ENCODE measurements at places on chromosomes 6 and 20.
A peak's percentile ranks its signal among the peaks of the same experiment; 100 is the strongest.

- DNase-seq: no peak
- no peaks in the 10 kb centered on the region for H3K27me3 ChIP-seq
- no peak overlapping the region for H3K27ac ChIP-seq
- no peaks in the 10 kb centered on the region for H3K36me3 ChIP-seq
These were observed 610.9 kb upstream of the AGPAT4 start for GRCh38 chr6:161884782-161885181.

GRCh38 chr6:3364391-3364790 lies 92.5 kb downstream of the SLC22A23 start:
- peaks cover 29% of the 10 kb centered on the region for H3K4me1 ChIP-seq
- no peak overlapping the region for H3K4me3 ChIP-seq
- no peaks in the 10 kb centered on the region for H3K27me3 ChIP-seq

- DNase-seq: no peak
- H3K27me3 ChIP-seq: no peaks in the 10 kb centered on the region
- no peak overlapping the region for H3K4me3 ChIP-seq
- H3K4me1 ChIP-seq: no peaks in the 10 kb centered on the region
- H3K27ac ChIP-seq: no peak overlapping the region
These were observed 530.4 kb upstream of the BTBD3 start for GRCh38 chr20:11387189-11387754.

DNA sequence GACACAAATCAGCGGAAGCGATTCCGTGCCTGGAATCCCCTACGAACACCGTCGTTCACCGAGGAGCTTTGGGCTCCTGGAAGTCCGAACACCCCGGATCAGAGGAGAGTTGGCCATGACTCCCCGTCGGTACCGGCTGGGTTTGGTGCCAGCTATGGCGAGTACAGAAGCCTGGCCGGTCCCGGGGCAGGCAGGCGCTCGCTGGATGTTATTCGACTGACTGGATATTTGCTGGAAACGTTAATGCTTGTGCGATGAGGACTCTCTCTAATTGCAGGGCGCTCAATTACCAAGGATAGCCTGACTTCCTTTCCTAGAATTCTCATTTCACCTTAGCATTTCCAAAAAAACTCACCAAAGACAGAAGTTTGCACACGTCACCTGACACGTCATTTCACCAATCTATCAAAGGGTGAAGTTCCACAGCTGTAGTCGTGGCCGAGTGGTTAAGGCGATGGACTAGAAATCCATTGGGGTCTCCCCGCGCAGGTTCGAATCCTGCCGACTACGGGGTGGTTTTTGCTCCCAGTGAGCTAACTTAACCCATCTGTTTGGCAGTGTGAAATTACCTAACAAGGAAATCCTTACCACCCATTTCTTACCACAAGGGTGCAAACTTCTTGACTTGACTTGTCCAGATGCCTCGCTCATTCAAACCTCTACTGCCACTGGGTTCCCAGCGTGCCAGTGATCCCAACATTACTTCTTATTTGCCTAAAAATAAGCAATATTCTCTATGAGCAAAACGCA lies 22.7 kb upstream of the ZNF184 start:
- no peaks in the 10 kb centered on the region for H3K36me3 ChIP-seq
- peaks cover 57% of the 10 kb centered on the region for H3K27me3 ChIP-seq
- no peaks in the 10 kb centered on the region for H3K4me1 ChIP-seq

DNA sequence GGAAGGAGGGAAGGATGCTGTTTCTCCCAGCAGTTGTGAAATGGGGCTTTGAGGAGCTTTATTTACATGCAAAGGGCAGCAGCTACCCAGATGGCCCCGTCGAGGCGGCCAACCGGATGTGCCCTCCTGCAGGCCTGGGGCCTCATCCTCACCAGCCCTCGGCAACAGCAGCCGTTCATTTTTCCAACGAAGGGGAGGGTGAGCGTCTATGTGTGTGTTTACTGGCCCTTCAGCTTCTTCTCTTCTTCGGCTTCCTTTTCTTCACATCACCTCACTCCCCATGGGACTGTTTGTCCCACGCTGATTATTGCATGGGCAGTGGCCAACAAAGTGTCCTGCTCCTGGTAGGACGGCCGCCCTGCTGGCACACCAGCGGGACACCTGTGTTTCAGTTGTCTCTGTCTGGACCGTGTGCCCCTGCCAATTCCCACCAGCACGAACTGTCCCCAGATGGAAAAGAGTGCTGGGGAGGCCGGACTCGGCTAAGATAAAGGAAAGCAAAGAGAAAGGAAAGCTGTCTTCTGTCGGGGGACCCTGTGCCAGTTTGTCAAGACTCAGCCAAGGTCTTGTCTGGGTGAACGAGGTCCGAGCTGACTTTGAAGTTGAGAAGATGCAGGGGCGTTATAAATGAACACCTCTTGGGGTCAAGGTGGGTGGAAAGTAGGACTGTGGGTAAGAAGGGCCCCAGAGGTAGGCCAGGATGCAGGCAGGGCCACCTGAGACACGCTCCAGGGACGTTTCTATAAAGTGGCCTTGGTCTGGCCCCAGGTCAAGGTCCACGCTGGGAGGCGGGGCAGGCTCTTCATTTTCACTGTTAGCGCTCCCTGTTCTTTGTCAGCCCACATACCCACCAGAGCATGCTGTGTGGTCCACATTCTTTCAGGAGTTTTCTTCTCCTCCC lies 57.0 kb downstream of the FAM50B start:
- H3K4me1 ChIP-seq: peaks cover 51% of the 10 kb centered on the region
- no peak overlapping the region for H3K4me3 ChIP-seq

GRCh38 chr6:144104898-144105487 lies 9.6 kb upstream of the SF3B5 start:
- no peaks in the 10 kb centered on the region for H3K4me1 ChIP-seq
- no peak overlapping the region for H3K4me3 ChIP-seq
- no peaks in the 10 kb centered on the region for H3K36me3 ChIP-seq
- H3K27ac ChIP-seq: no peak overlapping the region
- H3K27me3 ChIP-seq: peaks cover 3% of the 10 kb centered on the region

DNA sequence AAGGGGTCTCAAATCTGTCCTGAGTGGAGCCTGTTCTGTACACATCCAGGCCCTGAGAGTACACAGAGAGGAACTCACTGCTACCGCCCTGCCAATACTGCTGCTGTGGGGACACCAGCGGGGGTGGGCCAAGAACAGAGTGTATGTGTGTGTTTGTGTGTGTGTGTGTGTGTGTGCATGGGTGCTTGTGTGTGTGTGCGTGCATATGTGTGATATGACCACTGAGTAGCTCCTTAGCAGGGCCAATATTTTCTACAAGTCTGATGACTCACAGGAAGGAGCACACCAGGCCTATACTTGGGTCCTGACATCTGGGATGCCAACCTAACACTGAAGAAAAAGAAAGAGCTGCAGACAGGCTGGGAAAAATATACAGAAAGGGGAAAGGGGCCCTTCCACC lies 1.4 kb downstream of the RAET1E start:
- no peak for DNase-seq
- H3K4me1 ChIP-seq: peaks cover 10% of the 10 kb centered on the region
- no peaks in the 10 kb centered on the region for H3K27me3 ChIP-seq
- no peak overlapping the region for H3K4me3 ChIP-seq

GRCh38 chr20:33167859-33168258 lies at the start of gene BPIFA2:
BPIFA2 (plus strand) TSS chr20:33168159; CDS start chr20:33169146, 987 bp downstream.
- no peaks in the 10 kb centered on the region for H3K27me3 ChIP-seq
- no peak within 1 kb of the TSS for H3K4me3 ChIP-seq
- no peaks in the 10 kb centered on the region for H3K4me1 ChIP-seq
- DNase-seq: no peak
- H3K27ac ChIP-seq: no peak within 1 kb of the TSS

- H3K27me3 ChIP-seq: no peaks in the 10 kb centered on the region
- H3K36me3 ChIP-seq: peaks cover 35% of the 10 kb centered on the region
- peaks cover 28% of the 10 kb centered on the region for H3K4me1 ChIP-seq
- H3K27ac ChIP-seq: no peak overlapping the region
- DNase-seq: peak; percentile 72
These were observed 19.2 kb downstream of the MRPS18A start for GRCh38 chr6:43668151-43669028.

DNA sequence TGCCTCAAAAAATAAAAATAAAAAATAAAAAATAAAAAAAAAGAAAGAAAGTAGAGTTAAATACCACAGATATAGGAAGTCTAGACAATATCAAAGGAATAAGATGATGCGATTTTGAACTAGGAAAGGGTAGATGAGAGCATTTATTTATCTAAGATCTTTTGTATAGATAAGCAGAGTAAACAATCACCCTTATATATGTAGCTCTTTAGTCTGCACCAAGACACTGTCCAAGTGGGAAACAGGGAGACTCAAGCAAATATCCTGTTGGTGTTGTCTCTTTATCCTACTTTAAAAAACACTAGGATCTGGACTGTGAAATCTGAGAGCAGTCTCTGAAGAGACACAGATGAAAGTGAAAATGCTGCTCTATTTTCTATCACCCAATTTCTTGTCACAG lies 587.0 kb upstream of the FLRT3 start:
- H3K27me3 ChIP-seq: no peaks in the 10 kb centered on the region
- H3K4me3 ChIP-seq: no peak overlapping the region

DNA sequence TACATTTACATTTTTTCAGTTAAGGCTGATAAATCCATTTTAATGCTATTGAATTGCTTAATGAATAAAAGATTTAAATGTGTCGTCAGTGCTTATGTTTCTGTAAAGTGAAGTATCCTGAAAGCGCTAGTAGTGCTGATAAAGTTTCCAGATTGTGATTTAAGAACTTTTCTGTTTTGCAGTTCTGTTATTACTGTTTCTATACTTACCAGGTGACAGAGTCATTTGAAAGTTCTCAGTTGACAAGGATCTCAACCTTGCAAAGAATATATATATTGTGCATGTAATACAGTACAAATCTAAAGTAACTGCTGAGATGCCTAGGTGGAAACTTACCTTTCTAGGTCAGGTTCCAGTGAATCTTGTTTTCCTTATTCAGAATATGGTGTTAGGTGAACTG lies 201.8 kb downstream of the ARID1B start:
- no peaks in the 10 kb centered on the region for H3K36me3 ChIP-seq
- H3K27me3 ChIP-seq: no peaks in the 10 kb centered on the region
- no peak for DNase-seq
- H3K4me3 ChIP-seq: no peak overlapping the region

GRCh38 chr6:89215391-89215790 lies 1.8 kb downstream of the GABRR1 start:
- H3K27ac ChIP-seq: no peak overlapping the region
- H3K36me3 ChIP-seq: no peaks in the 10 kb centered on the region
- no peak overlapping the region for H3K4me3 ChIP-seq
- H3K4me1 ChIP-seq: no peaks in the 10 kb centered on the region

DNA sequence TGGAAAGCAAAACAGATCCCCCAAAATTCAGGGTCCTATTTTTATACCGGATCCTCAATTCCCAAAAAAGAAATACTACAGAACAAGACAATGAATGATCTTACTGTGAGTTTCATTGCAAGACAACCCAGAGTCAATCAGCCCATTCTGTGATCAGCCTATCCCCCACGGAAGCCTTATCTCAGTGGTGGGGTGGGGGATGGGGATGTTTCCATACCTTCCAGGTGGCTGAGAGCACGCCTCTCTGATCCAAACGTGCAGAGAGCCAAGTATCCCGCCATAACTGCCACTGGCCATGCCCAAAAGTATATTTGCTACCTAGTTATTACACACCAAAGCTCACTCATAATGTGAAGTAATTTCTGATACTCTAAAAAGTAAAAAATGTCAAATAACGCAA lies 15.1 kb downstream of the WFDC2 start:
- H3K4me1 ChIP-seq: no peaks in the 10 kb centered on the region
- no peak overlapping the region for H3K4me3 ChIP-seq
- no peaks in the 10 kb centered on the region for H3K36me3 ChIP-seq
- DNase-seq: no peak
- peaks cover 14% of the 10 kb centered on the region for H3K27me3 ChIP-seq

GRCh38 chr6:31568537-31568961 lies 3.5 kb upstream of the LTA start:
- H3K27me3 ChIP-seq: peaks cover 13% of the 10 kb centered on the region
- no peak for DNase-seq
- no peaks in the 10 kb centered on the region for H3K36me3 ChIP-seq
- no peak overlapping the region for H3K27ac ChIP-seq

DNA sequence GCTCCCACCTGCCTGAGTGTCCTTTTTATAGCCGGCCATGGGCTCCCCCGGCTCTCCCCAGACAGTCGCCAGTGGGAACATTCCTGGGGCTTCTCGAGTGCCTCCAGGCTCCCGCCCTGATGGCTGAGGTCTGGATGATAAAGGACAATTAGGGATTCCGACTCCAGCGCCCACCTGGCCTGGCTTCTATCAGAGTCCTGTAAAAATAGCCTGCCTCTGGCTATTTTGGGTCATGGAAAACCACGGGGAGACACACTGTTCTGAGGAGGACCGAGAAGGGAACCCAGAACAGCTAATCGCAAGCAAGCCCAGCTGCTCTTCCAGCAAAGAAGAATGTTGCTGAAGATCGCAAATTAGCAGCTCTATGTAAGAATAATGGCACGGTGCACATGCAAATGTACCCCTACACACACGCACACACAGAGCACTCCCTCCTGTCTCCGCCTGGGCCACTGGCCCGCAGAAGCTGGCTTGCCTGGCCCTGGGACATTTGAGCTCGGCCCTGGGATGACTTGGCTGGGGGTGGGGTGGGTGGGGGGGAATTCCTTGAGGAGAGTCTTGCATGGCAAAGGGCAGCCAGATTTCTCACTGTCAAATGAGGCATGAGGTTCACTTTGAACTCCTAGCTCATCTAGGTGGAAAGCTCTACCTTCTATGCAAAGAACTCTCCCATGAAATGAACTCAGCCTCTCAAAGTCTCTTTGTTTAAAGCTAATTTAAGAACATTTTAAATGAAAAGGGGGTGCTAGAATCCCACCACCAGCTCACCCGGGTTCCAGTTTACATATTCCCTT lies 55.3 kb downstream of the CTCFL start:
- no peaks in the 10 kb centered on the region for H3K36me3 ChIP-seq
- H3K27ac ChIP-seq: no peak overlapping the region
- H3K4me3 ChIP-seq: no peak overlapping the region
- DNase-seq: no peak
- peaks cover 9% of the 10 kb centered on the region for H3K27me3 ChIP-seq

DNA sequence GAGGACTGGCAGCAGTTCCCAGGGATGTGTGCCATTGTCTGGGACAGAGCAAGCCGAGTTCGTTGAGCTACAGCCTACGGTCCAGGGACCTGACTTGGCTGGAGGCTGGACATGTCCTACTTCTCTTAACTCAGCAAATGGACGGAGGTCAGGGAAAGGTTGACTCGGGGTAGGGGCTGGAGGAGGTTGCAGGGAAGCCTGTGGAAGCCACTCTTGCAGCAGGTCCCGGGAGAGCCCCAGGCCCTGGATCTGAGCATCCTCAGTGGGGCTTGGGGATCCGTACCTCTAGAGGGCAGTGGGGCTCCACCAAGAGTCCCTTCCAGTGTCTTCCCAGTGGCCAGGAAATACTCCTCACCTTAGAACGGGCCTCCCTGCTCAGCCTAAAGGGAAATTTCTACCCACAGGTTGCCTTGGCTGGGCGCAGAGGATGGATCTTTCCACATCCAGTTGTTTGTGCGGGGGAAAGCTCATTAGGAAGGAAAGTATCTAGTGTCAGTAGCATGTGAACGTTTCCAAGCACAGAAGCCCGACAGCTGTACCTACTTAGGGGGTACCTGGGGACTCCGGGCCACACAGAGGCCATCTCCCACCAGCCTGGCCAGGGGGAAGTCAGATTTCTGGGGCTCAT lies 170.2 kb downstream of the NFATC2 start:
- peak; percentile 62 for DNase-seq
- H3K4me3 ChIP-seq: no peak overlapping the region
- no peak overlapping the region for H3K27ac ChIP-seq
- no peaks in the 10 kb centered on the region for H3K36me3 ChIP-seq
